ENCODE measurements at places on chromosomes 11 and 22.

DNA sequence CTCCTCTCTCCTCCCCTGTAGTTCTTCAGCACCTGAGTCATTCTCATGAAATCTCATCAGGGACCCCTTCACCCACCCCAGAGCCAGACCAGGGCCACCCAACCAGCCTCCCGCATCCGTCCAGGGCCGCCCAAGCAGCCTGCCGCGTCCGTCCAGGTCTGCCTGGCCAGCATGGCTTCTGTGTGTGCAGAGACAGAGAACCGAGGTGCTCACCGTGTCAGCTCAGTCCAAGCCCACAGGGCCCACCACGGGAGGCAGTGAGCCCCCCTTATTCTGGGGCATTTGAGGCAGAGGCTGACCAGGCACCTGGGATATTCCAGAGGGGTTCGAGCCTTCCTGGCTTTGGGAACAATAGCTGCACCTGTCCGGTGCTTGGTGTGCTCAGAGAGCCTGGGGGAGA, 1117.3 kb downstream of the BRD1 start:
- DNase-seq: no peak
- H3K4me3 ChIP-seq: no peak overlapping the region
- H3K4me1 ChIP-seq: no peaks in the 10 kb centered on the region
- H3K27me3 ChIP-seq: no peaks in the 10 kb centered on the region

DNA sequence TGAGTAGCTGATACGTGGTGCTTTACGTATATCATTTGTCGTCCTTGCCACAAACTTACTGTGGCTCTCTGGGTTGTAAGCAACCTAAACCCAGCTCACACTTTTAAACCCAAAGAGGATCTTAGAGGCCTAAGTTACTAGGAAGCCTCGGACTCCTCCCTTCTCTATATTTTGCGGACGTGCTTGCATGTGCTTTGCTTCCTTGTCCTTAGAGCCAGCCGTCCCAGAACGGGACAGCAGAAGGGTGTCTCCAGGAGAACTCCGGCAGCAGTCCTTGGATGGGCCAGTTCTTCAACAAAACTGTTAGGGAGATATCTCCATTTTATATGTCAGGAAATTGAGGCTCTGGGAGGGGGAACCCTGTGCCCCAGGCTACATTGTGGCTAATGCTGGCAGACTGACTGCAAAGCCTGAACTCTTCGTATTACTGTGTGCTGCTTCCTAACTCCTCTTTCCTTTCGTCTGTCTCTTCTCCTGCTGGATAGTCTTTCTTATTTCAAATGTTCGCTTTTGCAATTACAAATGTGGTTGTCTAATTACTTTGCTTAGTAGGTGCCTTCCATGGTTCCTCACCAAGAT, 33.8 kb downstream of the TNRC6B start:
- H3K27me3 ChIP-seq: no peaks in the 10 kb centered on the region
- H3K4me3 ChIP-seq: no peak overlapping the region
- H3K27ac ChIP-seq: peak overlapping the region; percentile 58

DNA sequence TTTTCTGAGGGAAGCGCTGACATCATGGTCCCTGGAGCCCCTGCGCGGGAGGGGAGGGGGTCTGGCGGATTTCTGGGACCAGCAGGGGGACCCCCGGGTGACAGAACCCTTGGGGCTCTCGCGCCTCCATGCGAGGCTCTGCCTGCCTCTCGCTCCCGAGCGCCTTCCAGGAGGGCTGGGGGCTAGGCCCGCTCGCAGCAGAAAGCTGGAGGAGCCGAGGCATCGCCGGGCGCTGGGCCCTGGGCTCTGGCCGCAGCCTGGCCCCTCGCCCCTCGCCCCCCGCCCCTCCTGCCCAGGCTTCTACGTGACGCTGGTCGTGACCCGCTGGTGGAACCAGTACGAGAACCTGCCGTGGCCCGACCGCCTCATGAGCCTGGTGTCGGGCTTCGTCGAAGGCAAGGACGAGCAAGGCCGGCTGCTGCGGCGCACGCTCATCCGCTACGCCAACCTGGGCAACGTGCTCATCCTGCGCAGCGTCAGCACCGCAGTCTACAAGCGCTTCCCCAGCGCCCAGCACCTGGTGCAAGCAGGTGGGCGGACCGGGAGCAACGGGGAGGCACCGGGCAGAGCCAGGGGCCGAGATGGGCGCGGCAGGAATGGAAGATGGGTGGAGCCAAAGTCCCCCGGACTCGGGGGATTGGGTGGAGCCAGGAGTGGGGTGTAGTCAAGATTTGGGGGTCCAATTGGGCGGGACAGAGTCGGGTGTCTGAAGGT, 5.4 kb downstream of the BEST1 start:
- peak; percentile 80 for DNase-seq
- H3K4me1 ChIP-seq: peaks cover 9% of the 10 kb centered on the region
- H3K36me3 ChIP-seq: peaks cover 3% of the 10 kb centered on the region
- peak overlapping the region; percentile 59 for H3K27ac ChIP-seq

DNA sequence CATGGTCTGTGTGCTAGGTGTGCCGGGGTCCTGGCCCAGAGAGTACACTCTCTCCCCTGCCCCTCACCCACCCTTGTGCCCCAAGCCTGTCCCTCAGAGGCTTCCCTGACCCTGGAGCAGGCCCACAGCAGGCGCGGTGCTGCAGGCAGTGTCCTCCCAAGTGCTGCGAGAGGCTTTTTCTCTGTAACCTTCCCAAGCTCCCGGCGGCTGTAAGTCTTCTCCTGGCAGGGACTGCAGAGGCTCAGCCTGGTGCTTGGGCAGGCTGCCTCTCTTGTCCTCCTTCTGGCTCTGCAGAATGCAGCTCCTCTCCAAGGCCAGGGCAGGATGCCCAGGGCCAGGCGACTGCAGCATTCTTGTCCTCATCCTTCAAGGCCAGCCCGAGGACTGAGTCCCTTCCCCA, 15.9 kb downstream of the RFPL1 start:
- H3K27me3 ChIP-seq: peaks cover 3% of the 10 kb centered on the region
- no peaks in the 10 kb centered on the region for H3K36me3 ChIP-seq
- no peak overlapping the region for H3K27ac ChIP-seq
- H3K4me3 ChIP-seq: no peak overlapping the region

DNA sequence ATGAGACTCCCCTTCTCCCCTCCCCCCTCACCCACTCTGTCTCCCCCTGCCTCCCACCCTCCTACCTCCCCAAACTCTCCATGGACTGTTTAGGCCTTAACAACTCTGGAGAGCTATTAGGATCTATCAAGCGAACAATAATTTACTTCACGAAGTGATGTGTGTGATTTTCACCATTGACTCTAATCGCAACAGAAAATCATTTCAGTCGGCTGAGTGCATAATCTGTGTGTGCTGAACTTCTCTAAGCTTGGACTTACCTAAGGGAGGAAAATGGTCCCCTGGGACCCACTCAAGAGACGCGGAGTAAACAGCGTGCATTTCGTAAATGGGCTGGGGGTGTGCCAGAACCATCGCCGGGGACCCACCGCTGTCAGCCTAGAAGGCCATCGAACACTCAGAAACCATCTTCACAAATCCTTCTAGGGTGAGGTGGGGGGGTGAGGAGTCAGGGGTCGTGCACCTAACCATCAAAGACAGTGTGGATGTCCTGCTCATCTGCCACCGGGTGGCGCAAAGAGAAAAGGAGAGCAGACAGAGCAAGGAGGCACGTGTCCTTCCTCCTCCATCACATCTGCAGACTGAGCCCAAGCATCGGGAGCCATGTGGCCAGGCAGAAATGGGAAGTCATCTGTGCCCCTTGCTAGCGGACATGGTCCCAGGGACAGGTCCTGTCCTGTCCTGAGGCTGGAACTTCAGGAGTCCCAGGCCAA, 62.1 kb upstream of the NUP50 start:
- no peak for DNase-seq
- no peaks in the 10 kb centered on the region for H3K36me3 ChIP-seq
- H3K27ac ChIP-seq: no peak overlapping the region
- H3K27me3 ChIP-seq: peaks cover 51% of the 10 kb centered on the region
- no peak overlapping the region for H3K4me3 ChIP-seq
- no peaks in the 10 kb centered on the region for H3K4me1 ChIP-seq

DNA sequence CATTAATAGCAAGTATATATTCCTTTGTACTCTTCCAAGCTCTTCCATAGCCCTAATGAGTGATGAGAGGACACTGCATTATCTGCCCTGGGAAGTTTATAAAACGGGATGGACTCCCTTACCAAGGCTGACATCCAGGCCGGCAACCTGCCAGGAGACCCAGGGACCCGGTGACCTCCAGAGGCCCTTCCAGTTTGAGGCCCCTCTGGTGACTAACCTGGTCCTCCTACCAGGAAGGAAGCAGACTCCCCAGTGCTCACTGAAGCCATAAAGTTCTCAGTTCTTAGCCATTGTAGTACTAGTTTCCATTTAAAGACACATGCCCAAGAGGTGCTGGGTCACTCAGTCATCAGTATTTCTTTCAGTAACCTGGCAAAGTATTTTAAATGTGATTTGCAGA, 345.4 kb downstream of the TENM4 start:
- no peaks in the 10 kb centered on the region for H3K27me3 ChIP-seq
- H3K36me3 ChIP-seq: no peaks in the 10 kb centered on the region
- H3K4me1 ChIP-seq: peaks cover 42% of the 10 kb centered on the region
- H3K4me3 ChIP-seq: no peak overlapping the region
- no peak for DNase-seq
- H3K27ac ChIP-seq: no peak overlapping the region

- no peak for DNase-seq
- H3K36me3 ChIP-seq: no peaks in the 10 kb centered on the region
- no peak overlapping the region for H3K27ac ChIP-seq
- H3K4me3 ChIP-seq: no peak overlapping the region
These were observed 17.4 kb downstream of the TST start for GRCh38 chr22:37001826-37002225.

- no peaks in the 10 kb centered on the region for H3K27me3 ChIP-seq
- H3K4me3 ChIP-seq: no peak overlapping the region
- DNase-seq: no peak
These were observed 136.0 kb downstream of the CCDC81 start for GRCh38 chr11:86510674-86511073.

GRCh38 chr11:77510095-77510494, 36.2 kb upstream of the PAK1 start:
- H3K27ac ChIP-seq: no peak overlapping the region
- H3K27me3 ChIP-seq: peaks cover 29% of the 10 kb centered on the region
- H3K36me3 ChIP-seq: no peaks in the 10 kb centered on the region
- H3K4me1 ChIP-seq: no peaks in the 10 kb centered on the region
- no peak overlapping the region for H3K4me3 ChIP-seq

DNA sequence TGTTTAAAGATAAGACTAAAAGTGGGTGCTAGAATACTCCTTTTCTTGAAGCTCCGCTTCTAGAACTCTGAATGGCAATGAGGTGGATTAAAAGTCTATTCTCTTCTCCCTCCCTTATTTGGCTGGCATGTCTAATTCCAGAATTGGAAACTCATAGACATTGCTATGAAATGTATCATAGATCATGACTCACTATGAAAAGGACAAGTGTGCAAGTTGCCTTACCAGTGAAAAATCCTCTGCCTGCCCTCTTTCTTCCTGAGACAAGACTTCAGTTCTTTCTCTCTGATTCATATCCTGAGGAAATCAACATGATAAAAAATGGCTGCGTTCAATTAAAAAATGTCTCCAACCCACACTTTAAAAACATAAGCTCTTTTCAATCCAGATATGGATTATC, 73.2 kb upstream of the BLID start:
- peak overlapping the region; percentile 27 for H3K4me3 ChIP-seq
- no peak for DNase-seq
- H3K36me3 ChIP-seq: peaks cover 2% of the 10 kb centered on the region
- peak overlapping the region; percentile 92 for H3K27ac ChIP-seq
- no peaks in the 10 kb centered on the region for H3K27me3 ChIP-seq

GRCh38 chr11:133004369-133004768, 527.9 kb downstream of the OPCML start:
- H3K36me3 ChIP-seq: no peaks in the 10 kb centered on the region
- H3K4me3 ChIP-seq: no peak overlapping the region
- H3K27me3 ChIP-seq: peaks cover 10% of the 10 kb centered on the region
- H3K27ac ChIP-seq: no peak overlapping the region
- H3K4me1 ChIP-seq: no peaks in the 10 kb centered on the region

- no peak for DNase-seq
- peaks cover 35% of the 10 kb centered on the region for H3K36me3 ChIP-seq
- H3K27me3 ChIP-seq: no peaks in the 10 kb centered on the region
- H3K4me3 ChIP-seq: peak overlapping the region; percentile 65
These were observed 14.1 kb downstream of the TNKS1BP1 start for GRCh38 chr11:57310630-57311086.

GRCh38 chr11:121613724-121614123, 161.0 kb upstream of the SORL1-AS1 start:
- H3K27ac ChIP-seq: no peak overlapping the region
- H3K36me3 ChIP-seq: no peaks in the 10 kb centered on the region
- no peak for DNase-seq

DNA sequence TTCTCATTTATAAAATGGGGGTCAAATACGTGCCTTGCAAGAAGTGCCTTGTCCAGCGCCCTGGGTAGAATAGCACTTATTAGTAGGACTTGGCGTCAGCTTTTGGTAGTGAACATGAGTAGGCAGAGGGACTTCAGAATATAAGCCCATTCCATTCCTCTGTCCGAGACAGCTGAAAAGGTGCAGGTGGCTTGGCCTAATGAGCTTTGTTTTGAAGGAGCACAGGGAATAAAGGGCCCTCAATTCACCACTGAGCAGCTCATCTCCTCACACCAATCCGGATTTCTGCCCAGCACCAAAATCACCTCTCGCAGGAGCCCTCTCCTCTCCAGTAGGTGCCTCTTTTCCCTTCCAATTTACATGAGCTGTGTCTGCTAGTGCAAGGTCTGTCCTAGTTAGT, 91.2 kb downstream of the DSCAML1 start:
- H3K4me1 ChIP-seq: no peaks in the 10 kb centered on the region
- H3K27me3 ChIP-seq: peaks cover 54% of the 10 kb centered on the region
- H3K36me3 ChIP-seq: no peaks in the 10 kb centered on the region
- no peak overlapping the region for H3K27ac ChIP-seq
- no peak for DNase-seq

DNA sequence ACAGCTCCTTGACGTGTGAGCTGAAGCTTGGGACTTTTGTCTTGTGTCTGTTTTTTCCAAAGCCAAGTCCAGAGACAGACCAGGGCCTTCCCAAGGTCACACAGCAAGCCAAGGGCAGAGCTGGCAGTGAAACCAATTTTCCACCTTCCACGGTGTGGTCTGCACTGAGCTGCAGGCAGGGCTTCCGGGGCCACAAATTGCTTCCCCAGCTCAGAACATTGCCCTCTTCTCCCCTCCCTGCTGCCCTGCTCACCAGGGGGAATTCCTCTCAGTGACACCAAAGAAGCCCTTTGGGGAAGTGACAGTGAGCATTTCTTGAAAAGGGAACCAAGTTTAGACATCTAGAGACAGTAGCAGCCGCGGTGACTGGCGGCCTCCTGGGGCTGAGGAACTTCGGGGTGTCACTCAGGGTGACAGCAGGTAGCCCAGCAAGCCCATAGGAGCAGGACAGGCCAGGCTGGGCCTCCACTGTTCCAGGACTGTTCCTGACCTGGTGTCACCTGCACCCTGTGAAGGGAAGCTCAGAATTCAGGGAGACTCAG, 9.2 kb downstream of the FXYD2 start:
- peak overlapping the region; percentile 16 for H3K27ac ChIP-seq
- H3K4me3 ChIP-seq: no peak overlapping the region
- no peaks in the 10 kb centered on the region for H3K36me3 ChIP-seq
- DNase-seq: no peak
- peaks cover 9% of the 10 kb centered on the region for H3K27me3 ChIP-seq

Measured in osteocyte (in vitro differentiated cells).